CD4-positive, alpha-beta memory T cell (primary cell): ENCODE measurements at places on chromosomes 3 and 15.

DNA sequence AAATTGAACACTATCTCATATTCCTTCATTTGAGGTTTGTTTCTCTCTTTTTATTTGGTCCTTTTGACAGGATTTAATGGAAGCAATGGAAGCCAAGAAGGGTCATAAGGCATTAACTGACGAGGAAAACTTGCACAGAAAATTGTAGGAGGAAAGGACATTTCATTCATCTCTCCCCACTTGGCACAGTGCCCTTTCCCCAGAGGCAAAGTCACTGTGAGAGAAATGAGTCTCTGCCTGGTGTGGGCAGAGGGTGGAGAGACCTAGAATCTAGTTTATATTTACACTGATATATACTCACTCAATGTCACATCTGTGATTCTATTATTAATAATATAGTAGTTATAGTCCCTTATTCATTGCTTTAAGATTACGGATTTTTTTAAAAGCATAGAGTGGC lies 324.6 kb upstream of the IL12A start:
- no peak for DNase-seq

- no peak for DNase-seq
Observed at GRCh38 chr3:121436641-121437040, 109.1 kb downstream of the POLQ start.

DNA sequence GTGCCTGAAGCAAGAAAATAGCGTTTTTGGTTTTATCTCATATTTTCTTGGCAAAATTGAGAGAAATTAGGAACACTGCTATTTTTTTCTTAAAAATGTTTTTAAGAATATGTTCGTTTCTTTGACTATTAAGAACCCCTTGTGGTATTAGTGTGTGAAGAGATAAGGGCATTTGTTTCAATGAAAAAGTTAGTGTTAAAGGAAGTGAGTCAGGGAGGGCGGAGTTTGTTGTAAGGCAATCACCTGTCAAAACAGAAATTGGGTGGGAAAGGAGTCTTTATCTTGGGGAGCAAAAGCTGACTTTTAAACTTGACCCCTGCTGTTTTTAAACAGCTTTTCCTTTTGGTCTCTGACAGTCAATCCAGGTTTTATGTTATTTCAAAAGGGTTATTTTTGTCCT lies 4.2 kb downstream of the RAP2B start:
- peak; percentile 27 for DNase-seq

DNA sequence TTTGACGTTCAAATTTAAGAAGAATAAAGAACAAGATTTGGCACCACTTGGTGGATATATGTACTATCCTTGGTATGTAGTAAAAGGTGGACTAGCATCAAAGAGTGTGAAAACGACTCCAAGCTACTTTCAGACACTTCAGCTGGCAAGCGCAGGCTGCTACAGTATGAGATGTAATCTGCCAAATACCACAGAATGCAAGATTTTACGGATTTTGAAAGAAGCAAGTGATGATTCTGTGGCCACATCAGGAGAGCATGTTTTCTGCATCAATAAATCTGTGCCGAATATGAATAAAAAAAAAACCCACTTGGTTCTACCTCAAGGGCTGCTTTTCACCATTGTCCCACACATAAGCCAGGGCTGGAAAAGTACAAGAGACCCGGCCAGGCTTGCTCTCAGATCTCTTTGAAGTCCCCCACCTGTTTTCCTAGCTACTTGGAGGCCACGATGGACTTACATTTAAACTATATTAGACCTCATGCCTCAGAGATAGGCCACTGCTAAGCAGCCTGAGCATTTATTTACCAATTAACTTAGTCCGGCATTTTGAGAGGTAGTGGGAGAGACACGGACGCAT lies 37.4 kb downstream of the MYO1E start:
- DNase-seq: no peak

- no peak for DNase-seq
Observed at GRCh38 chr3:10215578-10216368, 32.5 kb upstream of the TATDN2 start.

- DNase-seq: no peak
Observed at GRCh38 chr3:114809668-114810413, 337.2 kb downstream of the ZBTB20 start.

GRCh38 chr15:31032961-31033371 lies 41.5 kb upstream of the MTMR10 start:
- no peak for DNase-seq

DNA sequence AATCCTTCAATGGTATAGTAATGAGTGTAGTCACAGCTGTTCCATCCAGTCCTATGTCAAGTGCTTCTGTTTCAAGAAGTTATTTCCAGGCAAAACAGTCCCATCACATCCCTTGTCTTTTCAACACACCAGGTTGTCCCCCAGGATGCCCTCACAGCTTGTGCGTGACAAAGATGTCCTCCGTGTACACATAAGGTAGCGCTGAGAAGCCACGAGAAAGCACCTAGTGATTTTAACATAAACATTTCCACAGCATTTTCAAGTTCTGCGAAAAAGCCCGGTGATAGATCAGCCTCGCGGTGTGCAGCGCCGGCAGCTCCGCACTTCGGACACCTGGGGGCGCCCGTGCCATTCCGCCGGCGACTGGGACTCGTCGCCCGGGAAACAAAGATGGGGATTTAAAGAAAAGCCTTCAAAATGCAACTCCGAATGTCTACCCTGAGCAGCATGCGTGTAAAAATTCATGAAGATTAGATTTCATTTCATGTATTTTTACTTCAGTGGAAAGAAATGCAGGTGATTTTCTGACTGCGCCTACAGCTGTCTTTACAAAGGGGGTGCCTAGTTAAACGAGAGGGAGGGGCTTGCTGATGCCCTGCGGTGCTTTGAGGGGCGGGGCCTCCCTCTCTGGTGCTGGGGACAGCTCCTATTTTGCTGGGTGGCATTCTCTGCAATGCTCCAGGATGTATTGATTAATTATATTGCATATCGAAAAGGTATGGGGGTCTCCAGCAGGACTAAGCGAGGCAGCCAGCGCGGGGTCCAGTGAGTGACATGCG lies 49.9 kb downstream of the KY start:
- peak; percentile 31 for DNase-seq

DNA sequence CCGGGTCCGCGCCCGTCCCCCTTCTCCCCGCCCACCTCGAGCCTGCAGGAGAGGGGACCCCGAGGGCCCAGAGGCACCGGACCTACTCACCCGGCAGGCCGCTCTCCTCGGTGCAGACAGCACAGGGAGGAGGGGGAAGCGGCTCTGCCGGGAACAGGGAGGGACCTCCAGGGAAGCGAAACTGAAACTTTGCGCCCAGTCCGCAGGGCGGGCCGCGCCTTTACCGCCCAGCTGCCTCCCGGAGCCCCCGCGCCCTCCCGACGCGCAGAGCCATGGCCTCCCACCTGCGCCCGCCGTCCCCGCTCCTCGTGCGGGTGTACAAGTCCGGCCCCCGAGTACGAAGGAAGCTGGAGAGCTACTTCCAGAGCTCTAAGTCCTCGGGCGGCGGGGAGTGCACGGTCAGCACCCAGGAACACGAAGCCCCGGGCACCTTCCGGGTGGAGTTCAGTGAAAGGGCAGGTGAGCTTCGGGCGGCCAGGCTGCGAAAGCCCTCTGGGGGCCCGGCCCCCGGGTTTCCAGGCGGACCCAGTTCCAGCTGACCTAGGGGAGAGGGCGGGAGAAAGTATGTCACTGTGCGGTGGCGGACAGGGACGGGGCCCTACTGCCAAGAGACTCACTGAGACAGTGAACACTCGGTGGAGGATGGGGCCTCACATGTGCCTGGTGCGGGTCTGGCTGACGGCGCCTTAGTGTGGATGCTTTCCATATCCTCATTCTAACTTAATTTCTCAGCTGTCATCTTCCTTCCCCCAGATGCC lies at the start of the genes DTX3L and PARP9:
Gene DTX3L, plus strand, starts transcription at position 184 of the 758 bp plus-strand sequence. Its CDS starts 89 bp downstream, at position 273.
Gene PARP9, minus strand, starts transcription at position 146 of the 758 bp plus-strand sequence. CDS start 4,680 bp downstream, outside the sequence.
- peak; percentile 81 for DNase-seq

DNA sequence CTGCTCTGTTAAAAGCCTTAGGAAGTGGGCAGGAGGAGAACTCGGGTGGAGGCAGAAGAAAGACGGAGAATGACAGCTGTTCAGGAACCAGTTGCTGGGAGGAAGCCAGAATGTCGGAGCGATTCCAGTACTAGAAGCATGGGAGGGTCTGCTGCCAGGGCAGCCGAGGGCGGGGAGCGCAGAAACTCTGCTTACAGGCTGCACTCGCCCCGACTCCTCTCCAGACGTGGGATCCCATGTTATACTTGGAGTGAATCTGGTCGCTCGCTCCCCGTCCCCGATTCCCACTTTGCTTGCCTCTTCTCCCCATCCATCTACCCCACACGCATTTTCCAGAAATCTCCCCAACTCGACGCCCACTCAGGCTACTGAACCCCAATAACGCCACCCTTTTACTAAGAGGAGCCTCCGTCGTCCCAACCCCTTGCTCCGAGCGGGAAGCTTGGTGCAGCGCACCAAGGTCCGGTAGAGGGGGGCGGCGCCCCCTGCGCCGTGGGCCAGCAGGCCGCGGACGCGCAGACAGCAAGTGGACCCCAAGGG lies 665 bp downstream of the GATM start:
- DNase-seq: no peak

DNA sequence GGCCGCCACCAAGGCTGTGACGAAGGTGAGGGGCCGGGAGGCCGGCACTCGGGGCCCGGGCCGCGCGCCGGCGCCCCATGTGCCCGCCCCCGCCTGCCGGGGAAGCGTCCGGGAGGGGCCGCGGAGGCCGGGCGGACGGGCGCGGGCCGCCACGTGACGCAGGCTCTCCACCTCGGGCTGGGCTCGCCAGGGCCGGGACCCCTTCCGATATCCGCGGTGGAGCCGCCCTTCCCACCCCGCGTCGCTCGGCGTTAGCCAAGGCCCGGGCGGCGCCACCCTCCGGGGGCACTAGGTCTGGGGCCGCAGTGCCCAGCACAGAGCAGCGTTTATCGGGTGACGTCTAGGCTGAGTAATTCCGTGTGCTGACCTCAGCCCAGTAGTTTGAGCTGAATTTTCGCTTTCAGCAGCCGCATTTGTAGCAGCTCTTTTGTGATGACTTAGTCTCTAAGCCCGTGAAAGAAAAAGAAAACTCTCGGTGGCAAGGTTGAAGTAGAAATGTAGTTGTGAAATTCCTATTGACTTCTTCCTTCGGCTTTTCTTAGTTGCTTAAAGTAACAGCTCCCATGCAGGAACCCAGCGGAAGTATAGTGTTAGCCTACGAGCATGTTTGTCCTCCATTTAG lies 885 bp downstream of the CDV3 start:
- DNase-seq: peak; percentile 74

- no peak for DNase-seq
Observed at GRCh38 chr3:107665351-107665750, 142.6 kb downstream of the BBX start.

DNA sequence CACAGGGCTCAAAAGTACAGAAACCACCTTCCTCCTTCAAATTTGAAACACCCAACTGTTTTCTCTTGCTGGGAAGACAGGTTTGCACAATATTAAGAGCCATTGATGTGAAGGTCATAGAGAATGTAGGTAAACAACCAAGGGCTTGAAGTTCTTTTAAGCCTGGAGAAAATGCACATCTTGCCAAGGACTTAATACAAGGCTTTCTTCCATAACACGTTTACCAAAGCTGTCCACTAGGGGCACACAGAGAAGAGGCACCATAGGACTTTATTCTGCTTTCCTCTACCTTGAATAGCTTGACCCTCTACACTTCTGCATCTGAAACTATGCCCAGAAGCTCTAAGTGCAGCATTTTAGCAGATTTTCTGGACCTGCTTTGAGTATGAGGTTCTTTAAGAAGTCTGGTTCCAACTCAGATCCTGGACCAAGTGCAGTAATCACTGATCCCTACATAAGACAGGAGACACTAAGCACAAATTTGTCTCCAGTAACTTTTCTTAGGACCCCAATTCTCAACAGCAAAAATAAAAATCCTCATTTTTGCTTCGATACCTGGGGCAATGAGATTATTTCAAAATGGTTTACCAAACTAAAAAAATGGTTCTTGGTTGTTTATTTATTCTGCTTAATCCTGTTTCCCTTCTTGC lies 138.0 kb downstream of the FBN1 start:
- no peak for DNase-seq

- peak; percentile 76 for DNase-seq
Observed at GRCh38 chr15:65862682-65863081, 6.6 kb upstream of the RAB11A start.

GRCh38 chr3:119664850-119665379 lies 4.5 kb upstream of the POPDC2 start:
- DNase-seq: no peak

GRCh38 chr3:137106612-137107240 lies 148.9 kb downstream of the IL20RB start:
- DNase-seq: no peak

DNA sequence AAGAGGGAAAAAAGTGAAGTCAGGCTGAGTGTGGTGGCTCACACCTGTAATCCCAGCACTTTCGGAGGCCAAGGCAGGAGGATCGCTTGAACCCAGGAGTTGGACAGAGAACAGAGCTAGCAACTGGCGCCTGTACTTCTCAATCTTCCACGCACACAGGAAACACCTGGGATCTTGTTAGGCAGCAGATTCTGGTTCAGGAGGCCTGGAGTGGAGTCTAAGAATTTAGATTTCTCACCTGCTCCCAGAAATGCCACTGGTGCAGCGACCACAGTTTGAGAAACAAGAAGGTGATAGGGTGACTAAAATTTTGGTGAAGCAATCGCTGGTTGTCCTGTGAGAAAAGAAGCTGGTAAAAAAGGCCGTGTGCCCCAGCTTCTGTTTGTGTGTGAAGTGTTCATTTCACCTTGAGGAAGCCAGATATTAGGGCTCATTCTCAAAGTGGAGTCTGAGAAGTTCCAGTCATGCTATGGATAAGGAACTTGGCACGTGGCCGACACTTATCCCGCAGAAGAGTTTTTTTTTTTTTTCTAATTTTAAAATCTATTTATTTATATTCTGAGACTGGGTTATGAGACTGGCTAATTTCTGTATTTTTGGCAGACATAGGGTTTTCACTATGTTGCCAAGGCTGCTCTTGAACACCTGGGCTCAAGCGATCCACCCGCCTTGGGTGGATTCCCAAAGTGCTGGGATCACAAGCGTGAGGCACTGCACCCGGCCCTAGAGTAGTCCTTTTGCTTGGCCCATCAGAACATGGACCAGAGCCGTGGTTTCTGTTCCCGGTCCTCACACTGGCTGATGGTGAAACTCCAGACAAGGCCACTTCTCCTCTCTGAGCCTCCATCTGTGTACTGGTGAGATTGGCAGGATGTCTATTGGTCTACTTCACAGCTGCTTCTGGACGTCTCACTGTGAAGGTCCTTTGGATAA lies 324.6 kb upstream of the PROK2 start:
- no peak for DNase-seq

DNA sequence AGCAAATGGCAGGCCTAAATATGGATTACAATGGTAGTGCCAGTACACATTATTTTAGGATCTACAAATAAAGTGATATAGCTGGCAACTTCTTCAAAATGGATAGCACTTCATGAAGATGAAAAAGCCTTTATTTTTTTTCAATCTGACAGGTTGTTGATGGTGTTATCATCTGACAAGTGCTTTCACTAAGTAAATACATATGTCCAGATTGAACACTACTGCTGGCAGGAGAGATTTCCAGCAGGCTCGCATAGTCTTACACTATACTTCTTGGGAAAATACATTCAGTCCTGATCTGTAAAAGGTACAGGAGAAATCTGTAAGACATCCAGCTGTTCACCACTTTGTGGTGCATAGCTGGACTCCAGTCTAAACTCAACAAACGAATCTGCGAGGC lies 50.9 kb upstream of the ALCAM start:
- DNase-seq: no peak

DNA sequence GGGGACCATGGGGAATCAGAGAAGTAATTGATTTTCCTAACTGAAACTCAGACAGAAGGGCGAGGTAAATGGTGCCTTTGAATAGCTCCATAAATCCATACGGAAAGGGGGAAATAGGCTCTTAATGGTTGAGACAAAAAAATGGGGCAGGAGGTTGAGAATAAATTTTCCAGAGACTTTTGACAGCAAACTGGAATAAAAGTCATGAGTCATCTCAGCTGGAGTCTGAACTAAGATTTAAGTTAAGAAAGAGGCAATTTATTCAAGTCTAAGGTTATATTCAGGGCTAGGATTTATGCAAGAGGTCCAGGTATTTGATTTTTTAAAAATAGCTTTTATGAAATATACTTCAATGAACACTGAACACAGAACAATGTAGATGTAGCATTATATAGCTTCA lies 238.7 kb upstream of the RORA start:
- DNase-seq: no peak
